ENCODE measurements at places on chromosomes 4 and X. TPM values are rescaled to one million over a fixed set of nuclear protein-coding genes. Genes with fewer than 3 reads are reported as not detected.

The PRKG2 gene
- total RNA-seq: 2.1 TPM

The PPP1R2C gene
- not detected for total RNA-seq

The DRD5 gene
- not detected for total RNA-seq

The RBM47 gene
- total RNA-seq: 14.2 TPM

The MED12 gene
- total RNA-seq: 31.1 TPM

DNA sequence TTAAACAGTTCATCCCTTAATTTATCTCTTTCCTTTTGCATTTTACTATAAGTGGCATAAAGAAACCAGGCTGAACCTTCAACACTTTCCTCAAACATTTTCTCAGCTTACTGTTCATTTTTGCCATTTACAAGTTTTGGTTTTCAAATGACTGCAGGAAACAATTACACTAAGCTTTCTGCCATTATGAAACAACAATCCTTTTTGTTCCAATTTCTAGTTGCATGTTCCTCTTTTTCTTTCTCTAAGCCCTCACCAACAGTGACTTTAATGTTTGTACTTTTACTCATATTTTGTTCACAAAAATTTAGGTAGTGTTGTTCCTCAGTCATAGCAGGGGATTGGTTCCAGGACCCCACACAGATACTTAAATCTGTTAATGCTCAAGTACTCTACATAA is 1526.1 kb downstream of the STIM2 start:
- no peak for DNase-seq

GRCh38 chrX:46967547-46967946 is 55.3 kb downstream of the JADE3 start:
- DNase-seq: peak; percentile 33

DNA sequence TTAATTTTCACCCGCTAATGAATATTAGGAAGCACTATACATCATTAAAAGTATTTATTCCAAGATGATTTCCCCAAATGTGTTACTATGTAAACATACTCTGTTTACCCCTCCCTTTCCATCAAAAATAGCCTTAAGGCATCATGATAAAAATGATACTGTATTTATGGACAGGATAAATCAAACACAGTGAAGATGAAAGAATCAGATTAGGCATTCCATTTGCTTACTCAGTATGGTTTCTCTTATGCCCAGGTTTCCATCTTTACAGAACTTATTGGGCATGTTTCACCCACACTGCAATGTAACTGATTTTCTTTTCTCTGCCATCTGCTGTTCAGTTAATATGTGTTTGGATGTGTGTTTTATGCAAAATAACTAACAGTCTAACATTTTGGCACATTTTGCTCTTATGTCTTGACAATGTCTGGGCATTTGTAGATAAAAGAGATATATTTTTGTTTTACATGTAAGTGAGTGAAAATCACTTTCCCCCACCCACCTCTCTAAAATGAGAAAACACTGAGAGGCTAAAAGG is 445.2 kb downstream of the RPA4 start:
- DNase-seq: no peak

DNA sequence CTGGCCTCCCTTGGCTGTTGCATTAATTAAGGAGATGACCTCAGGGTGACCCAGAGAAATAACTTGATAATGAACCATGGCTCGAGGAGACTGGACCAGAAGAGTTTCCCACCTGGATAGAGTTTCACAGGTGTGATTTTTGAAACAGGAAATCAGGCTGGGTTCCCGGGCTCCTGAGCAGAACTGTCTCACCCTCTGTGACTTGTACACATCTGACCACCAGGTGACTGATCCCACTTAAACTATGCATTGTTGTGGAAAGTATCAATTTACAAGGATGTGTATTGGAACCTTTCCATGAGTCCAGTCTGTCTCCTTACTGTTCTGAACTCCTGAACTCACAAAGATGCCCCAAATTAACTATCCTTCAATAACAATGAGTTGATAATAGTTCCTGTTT is 220.3 kb downstream of the PTTG2 start:
- no peak for DNase-seq

DNA sequence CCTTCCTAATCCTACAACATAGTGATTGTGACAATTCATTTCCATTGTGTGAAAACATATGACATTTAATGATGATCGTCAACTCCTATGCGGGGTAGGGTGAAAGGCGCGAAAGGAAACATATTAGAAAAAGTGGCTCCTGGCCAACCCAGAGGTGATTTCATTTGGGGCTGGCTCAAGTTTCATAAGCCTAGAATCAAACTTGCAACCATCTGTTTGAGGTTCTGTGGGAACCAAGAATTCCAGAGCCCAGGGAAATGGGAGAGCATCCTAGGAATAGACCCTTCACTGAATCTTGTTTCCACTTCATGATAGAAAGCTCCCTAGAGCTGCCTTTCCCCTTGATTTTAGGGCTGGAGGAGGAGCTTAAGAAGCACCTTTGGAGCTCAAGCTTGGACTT is 101.3 kb upstream of the EGFL6 start:
- DNase-seq: no peak

DNA sequence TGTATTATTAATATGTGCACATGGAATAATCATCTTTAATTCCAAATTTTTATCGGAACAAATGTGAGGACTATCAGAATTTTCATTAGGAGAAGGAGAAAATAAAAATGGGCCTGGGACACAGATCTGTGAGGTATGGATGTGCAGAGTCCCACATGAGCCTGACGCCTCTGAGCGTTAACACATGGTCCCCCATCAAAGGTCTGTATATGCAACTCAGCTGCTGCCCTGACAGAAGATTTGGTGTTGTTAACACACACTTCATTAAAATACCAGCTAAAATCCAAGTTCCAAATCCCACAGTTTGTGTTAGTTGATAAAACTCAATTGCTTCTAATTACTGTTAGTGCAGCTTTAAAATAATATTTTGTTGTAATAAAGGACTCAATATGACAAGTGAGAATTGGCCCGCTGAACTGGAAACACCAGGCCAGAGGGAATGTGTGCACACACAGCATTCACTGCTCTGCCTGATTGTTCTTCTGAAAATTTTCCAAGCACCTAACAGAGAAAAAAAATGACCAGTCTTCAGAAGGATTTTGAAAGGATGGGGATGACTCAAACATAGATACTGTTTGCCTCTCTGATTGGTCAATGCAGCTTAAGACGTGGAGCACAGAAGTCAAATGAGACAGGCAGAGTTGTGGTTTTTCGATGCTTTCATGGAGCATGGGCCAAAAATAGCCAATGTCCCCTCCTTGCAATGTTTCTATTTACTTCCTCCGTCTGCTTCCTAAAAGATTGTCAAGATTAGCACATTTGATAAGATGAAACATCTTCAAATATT is 266.6 kb downstream of the NKX6-1 start:
- no peak for DNase-seq

DNA sequence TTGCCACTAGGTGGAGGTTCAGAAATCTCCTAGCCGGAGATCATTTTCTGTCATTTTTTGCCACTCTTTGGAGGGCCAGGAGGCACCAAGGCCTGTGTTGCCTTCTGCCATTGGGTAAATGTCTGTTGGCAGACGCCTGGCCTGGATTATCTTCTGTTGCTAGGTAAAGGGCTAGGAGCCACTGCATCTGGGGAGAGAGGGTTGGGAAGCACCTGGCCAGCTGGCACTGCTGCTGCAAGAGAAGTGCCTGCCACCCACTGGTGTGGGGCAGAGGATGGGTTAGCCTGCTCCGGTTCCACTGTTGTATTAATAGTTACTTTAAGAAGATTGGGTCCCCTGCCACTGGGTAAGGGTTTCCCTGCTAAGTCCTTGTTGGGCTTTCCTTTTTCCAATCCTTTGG is 58.1 kb downstream of the AWAT2 start:
- DNase-seq: no peak

- no peak for DNase-seq
Observed at GRCh38 chr4:172982151-172982590, 186.4 kb upstream of the GALNT7 start.

- DNase-seq: no peak
Observed at GRCh38 chr4:105923497-105924238, 28.4 kb downstream of the NPNT start.

- no peak for DNase-seq
Observed at GRCh38 chr4:24570574-24571236, 13.6 kb downstream of the DHX15 start.

- DNase-seq: no peak
Observed at GRCh38 chr4:147303174-147303872, 177.6 kb upstream of the EDNRA start.

DNA sequence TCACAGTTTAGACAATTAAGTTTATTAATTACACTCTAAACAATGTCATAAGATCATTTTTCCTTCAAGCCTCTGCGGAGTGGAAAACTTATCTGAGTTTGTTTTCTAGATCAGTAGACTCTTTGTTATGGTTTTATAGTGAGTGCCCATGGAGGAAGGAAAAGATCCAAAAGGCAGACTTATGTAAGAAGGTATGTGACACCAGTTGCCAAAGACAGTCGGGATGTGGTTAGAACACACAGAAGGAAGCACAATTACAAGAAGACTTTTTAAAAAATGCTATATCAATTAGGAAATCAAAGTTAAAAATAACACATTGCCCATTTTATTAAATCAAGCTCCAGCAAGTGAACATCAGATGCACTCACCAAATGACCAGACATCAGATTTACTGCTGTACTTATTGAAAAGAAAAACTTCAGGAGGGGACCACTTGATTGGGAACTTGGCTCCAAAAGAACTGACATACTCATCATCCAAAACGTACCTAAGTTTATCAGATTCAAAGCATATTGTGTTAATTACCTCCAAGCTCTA is 57.1 kb downstream of the NIPAL1 start:
- no peak for DNase-seq

DNA sequence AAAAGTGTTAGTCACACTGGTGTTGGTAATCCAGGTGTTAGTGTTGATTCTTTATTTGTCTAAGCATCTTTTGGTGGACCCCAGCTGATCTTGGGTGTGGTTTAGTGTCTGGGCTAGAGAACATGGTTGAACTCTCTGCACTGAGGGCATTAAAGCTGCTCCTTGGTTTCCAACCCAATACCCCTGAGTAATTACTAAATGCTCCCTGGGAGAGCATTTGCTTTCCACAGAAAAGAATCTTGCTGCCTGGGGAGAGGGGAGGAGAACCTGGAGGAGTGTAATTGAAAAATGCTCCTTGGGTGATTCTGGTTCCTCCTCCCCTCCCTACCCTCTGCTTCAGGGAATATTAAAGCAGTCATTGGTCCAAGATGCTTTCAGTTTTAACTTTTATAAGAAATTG is 3.1 kb downstream of the GUCY1B1 start:
- DNase-seq: no peak

GRCh38 chr4:187333151-187333550 is 609.5 kb upstream of the FAT1 start:
- no peak for DNase-seq

- DNase-seq: no peak
Observed at GRCh38 chrX:153816831-153817690, 13.3 kb downstream of the PDZD4 start.

DNA sequence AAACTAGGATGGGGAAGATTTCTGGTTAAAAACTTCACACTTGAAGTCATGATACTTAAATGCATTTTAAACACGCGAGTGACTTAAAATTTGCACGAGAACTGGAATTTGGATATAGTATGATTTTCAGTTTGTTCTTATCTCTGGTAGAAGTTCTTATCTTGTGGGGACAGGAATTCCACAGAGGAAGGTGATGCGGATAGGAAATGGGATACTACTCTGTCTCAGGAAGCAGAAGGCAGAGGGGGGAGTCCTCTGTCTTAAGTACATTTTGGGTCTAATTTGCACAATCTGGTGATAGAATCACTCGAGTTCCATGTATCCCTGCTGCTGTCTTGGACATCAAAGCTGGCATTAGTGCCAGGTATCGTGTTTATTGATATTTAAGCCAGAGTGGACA is 53.3 kb downstream of the TLL1 start:
- DNase-seq: no peak

Measured in OCI-LY7 (cell line).